ENCODE measurements at places on chromosomes 1 and 21.

DNA sequence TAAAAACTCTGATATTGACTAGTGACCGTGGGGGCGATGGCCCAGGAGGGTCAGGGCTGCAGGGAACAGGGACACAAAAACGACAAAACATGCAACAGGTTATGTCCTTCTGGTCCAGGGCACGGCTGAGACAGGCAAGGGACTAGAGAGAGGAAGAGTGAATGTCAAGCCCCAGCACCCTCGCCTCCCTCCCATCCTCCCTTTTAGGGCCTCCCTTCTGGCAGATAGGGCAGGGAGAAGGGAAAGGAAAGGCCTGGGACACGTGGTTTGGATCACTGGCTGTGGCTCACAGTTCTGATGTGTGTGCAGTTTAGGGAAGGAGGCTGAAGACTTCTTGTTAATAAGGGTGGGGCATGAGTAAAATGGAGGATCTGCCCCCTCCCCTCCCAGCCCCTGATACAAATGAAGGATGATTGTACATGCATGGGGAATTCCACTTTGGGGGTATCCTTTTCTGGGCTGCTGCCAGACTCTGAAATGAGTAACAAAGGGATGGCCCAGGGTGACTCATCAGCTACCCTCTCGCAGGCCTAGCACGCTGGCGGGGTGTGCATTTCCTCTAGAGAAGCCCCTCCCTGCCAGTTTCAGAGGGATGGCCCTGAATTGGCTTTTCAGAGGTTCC lies 14.2 kb downstream of the CAPN2 start:
- peak; percentile 82 for DNase-seq

GRCh38 chr1:33738976-33739375 lies 124.9 kb upstream of the HMGB4 start:
- no peak for DNase-seq

- no peak for DNase-seq
These were observed 102.4 kb downstream of the FAM78B start for GRCh38 chr1:166064313-166064926.

- no peak for DNase-seq
These were observed 64.1 kb downstream of the PLEKHA6 start for GRCh38 chr1:204295671-204296070.

DNA sequence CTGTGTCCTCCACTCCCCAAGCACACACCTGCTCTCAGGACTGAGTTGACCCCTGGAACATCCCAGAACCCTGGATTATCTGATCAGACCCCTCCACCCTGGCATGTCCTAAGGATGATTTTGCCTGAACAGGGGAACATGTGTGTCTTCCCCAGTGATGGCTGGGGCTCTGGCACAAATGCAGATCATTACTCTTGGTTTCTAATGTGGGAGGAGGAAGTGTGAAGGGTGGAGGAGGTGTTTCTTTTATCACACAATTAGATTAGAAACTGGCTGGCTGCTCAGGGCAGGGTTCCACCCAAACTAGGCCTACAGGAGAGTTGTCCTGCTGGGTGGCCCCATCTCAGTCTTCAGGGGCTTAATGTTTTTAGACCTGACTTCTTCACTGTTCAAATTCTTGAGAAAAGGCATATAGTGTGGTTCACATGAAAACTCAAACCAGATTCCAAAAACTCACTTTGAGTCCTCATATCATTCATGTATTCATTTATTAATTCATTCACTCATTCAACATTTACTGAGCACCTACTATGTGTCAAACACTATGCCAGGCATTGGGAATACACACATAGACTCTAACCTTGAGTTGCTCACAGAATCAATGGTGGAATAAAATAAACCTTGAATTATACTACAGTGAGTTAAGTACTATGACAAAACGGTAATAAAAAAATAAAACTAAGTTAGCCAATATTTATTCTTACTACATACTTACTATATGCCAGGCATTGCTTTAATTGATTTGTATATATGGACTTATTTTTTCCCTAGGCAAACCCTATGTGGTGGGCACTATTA lies 221.8 kb upstream of the JUN start:
- DNase-seq, result no peak

DNA sequence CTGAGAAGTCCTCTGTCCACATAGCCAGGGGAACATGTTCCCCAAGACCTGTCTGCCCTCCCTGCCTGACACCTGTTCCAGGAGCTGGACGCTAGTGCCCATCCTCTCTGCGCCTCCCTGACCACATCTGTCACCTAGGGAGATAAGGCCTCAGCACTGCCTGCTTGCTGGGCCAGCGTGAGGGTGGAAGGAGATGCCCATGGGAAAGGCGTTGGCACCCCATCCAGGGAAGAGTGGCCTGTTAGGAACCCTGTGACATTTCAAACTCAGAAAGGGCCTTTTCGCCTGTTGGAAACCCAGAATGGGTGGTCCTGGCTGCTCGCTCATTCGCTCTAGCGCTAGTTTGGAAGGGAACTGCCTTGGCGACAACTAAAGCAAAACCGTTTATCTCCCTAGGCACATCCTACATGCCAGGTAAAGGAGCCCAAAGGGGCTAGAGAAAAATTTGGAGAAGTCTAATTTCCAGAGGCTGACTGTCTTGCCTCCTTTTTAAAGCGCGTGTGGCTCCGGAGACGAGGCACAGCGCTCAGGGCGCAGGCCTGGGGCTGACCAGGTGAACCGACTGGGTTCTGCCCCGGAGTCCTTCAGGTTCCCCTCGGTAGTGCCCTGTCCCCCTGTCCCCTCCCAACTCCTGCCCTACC lies 410 bp downstream of the ACTA1 start:
- no peak for DNase-seq

- DNase-seq, result no peak
These were observed 57.5 kb downstream of the GLIS1 start for GRCh38 chr1:53681351-53681976.

- DNase-seq, result no peak
These were observed 64.8 kb downstream of the SYF2 start for GRCh38 chr1:25167269-25168192.

- no peak for DNase-seq
These were observed 544.8 kb upstream of the CAMK1G start for GRCh38 chr1:209038735-209039134.

- DNase-seq, result no peak
These were observed 29.4 kb upstream of the CSF3R start for GRCh38 chr1:36511804-36512798.

DNA sequence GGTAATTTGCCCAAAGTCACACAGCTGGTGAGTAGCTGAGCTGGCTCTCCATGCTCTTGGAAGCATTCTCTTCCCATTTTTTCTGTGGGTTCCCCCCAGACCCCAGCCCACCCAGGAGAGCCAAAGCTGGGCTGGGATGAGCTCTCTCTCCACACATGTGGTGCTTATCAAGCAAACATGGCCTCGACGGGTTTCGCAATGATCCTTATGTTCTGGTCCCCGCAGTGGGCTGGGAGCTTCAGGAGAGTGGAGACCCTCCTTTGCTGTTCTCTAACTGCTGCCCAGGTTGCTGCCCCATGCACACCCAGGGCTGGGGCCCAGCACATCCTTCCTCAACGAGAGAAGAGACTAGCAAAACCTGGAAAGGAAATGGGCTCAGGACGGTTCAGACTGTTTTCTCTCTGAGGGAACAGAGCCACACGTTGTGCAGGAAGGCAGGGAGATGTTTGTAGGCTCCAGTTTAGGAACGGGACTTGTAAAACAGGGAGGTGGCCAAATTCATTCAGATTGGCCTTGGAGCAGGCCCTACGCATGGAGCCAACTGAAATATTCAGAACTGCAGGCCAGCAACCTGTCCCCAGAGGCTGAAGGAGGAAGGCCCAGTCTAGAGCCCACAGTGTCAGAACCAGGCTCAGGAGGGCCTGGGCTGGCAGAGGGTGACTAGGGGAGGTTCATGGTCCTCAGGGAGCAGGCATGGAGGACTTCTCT lies 27.2 kb upstream of the CSF1 start:
- no peak for DNase-seq

DNA sequence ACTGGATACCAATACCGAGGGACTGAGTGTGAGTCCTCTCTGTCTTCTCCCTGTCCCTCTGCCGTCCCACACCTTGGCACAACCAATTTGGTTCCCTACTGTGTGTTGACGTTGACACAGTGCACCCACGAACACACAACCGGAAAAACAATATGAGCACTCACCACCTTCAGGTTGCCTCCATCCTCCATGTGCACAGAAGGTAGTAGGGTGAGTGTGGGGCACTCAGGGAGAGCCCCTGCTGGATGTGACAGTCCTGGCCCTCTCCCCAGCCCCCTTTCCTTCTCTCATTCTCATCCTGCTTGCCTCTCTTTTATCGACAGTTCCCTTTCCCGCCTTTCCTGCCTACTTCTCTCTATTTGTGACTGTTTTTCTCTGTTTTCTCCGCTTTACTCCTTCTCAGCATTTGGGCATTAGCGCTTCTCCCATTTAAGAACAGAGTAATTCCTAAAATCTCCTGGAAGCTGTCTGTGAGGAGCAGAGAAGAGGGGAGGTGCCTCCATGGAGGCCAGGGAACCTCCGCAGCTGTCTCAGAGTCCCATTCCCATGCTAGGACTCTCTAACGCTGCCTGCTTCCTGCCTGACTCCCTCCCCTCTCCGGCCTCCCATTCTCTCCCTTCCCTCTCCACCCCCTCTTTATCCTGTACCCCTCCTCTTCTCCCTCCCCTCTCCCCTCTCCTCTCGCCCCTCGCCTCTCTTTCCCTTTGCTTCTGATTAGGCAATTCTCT lies 16.4 kb downstream of the CADM3 start:
- no peak for DNase-seq

GRCh38 chr1:25033828-25034705 lies 104.0 kb upstream of the RUNX3 start:
- no peak for DNase-seq

- no peak for DNase-seq
These were observed 395.6 kb upstream of the PBX1 start for GRCh38 chr1:164163289-164163849.

DNA sequence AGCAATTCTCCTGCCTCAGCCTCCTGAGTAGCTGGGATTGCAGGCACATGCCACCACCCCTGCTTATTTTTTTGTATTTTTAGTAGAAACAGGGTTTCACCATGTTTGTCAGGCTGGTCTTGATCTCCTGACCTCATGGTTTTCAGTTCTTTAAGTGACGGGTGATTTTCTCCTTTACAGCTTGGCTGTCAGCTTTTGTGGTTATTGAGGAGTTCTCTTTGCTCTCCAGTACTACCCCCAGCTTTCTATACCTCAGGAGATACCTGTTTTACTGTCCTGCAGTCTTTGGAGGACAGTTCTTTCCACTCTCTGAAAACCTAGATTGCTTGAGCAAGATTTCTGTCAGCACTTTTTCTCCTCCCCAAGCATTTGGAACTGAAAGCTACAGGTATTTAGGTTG lies 45.9 kb upstream of the EGLN1 start:
- no peak for DNase-seq

DNA sequence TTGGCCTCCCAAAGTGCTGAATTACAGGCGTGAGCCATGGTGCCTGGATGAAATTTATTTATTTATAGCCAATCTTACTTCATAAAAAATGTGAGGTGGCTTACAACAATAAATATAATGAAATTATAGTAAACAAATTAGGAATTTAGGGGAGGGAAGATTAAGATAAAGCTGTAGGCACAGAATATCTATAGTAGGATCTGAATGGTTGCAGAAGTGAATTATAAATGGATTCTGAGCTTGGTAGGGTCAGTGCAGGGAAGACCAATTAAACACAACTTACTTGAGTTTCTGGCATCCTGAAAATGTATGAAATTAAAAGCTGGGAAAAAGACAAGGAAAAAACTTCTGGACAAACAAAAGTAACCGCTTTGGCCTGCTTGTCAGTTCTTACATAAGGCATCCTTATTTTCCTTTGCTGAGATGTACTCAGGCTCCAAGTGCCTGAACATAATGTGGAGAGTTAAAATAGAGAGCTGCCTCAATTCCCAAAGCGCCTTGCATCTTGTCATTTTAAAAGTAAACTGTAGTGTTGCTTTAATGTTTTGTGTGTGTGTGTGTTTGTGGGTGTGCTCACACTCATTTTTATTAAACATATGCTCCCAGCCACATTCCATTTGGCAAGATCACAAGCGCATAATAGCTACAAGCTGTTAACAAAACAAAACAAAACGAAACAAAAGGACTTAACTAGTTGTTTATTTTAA lies 247.3 kb downstream of the S1PR1 start:
- DNase-seq, result no peak
